ENCODE measurements at places on chromosomes 3 and 15.
A peak's percentile ranks its signal among the peaks of the same experiment; 100 is the strongest.

- peak; percentile 62 for DNase-seq
Observed at GRCh38 chr15:33722005-33722672, 246.2 kb upstream of the CHRM5 start.

DNA sequence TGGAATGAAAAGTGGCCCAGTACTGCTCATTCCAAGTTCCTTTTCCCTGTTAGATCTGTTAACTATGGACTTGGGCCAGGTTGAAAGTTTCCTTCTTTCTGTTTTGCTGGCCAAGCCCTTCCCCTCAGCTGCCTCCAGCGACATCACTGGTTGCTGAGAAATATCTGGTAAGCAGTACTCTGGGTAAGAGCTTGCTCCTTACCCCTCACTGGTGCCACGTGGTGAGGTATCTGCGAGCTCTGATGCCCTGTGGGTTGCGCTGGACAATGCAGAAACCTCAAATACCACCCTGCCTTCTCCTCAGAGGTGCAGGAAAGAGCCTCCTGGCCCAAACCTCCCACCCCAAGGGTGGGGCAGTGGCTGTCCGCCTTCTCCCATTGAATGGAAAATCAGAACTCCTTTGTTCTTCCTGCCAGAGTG lies 42.9 kb upstream of the APH1B start:
- no peak for DNase-seq

- DNase-seq: no peak
Observed at GRCh38 chr3:129317848-129318247, 39.2 kb downstream of the HMCES start.

DNA sequence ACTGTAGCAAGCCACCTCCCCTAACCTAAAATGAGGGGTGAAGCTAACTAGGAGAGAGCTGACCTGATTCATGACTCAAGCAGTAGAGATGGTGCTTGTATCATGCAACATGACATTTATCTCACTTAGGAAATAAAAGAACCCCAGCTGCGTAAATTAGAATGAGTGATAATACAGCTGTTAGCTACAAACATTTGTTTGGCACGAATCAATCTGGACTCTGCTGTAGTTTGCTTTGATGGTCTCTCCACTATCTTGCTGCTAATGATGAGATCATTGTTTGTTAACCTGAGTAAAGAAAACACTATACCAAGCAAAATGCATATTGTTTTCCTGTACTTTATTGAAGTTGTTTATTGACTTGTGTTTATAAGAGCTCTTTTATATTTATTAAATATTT lies 92.6 kb downstream of the ALDH1A2 start:
- DNase-seq: no peak

DNA sequence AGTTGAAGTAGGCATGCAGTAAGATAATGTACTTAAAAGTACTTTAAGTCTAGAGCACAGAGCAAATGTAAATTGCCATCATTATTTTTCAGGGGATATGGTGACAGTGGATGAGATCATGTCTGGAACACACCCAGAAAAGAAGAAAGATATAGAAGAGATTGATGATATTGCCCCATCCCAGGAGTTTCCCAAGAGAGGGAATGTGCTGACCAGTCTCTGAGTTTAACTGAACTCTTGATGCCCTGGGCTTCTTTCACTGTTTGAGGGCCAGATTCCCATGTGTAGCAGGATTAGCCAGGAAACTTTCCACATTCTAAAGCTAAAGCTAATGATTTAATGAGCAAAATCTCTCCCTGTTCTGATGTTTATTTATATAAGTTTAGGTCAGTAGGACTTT lies 366.8 kb upstream of the UMPS start:
- DNase-seq: peak; percentile 20
